Activated naive CD8-positive, alpha-beta T cell treated with anti-CD3 and anti-CD28 coated beads, Interleukin-2, amount 10 ng/mL, durations not matched to agents 7 days and 5 days (primary cell): ENCODE measurements at places on chromosomes 6 and 20.

DNA sequence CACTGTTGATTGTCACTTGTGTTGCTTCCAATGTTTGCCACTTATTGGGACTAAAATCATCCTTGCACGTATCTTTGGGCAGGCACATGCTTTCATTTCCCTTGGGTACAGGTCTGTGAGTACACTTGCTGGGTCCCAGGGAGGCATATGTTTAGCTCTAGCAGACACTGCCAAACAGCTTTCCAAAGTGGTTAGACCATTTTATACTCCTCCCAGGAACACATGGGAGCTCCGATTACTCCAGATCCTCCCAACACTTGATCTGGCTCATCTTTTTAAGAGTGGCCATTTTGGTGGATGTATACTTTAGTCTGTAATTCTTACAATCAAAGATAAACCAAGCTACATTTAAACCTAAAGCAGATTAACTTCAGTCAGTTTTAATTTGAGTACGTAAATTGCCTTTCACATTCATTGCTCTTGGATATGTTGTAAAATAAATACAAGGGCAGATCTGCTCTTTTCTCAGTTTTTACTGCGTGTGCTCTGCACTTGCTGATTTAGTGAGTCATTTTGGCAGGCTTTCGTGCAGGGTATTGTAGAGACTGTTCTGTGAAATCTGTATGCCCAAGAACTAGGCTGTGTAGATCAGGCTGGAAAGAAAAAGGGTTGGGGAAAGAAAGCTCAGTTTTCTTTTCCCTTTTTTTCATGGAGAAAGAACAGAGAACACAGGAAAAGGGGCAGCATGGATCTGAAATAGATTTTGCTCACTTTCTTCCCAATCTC, 19.5 kb downstream of the SLC22A1 start:
- DNase-seq = no peak

DNA sequence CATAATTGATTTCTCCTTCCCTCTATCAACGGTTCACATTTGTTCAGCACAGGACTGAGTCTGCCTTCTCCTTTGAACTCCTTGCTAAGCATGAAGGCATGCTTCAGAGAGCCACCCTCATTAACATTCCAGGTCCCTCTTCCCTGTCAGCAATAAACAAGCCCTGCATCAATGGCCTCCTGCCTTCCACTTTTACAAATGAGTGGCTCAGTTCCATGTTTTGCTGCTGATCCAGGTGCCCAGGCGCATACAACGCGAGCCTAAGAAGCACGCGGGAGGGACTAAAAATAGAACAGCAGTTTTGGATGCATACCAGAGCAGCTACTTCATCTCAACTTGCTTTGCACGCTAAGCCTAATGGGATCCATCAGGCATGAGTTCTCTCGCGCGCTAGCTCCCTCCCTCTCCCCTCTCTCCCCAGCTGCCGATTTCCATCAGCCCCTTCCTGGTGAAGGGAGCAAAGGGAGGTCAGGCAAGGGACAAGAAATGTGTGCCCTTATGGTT, 53.4 kb downstream of the TRAF3IP2 start:
- no peak for DNase-seq

GRCh38 chr6:143940011-143940597, 68.0 kb downstream of the PLAGL1 start:
- DNase-seq = peak; percentile 38

GRCh38 chr6:129645106-129645829, 64.7 kb downstream of the ARHGAP18 start:
- no peak for DNase-seq

GRCh38 chr6:36769183-36769675, 70.0 kb downstream of the CPNE5 start:
- DNase-seq = no peak

GRCh38 chr6:105791583-105792318, 294.4 kb upstream of the PRDM1 start:
- no peak for DNase-seq

GRCh38 chr20:45392733-45393132, 14.6 kb upstream of the TP53TG5 start:
- DNase-seq = no peak

- DNase-seq = no peak
Measured at GRCh38 chr20:63689046-63690002, 7.1 kb upstream of the TNFRSF6B start.

DNA sequence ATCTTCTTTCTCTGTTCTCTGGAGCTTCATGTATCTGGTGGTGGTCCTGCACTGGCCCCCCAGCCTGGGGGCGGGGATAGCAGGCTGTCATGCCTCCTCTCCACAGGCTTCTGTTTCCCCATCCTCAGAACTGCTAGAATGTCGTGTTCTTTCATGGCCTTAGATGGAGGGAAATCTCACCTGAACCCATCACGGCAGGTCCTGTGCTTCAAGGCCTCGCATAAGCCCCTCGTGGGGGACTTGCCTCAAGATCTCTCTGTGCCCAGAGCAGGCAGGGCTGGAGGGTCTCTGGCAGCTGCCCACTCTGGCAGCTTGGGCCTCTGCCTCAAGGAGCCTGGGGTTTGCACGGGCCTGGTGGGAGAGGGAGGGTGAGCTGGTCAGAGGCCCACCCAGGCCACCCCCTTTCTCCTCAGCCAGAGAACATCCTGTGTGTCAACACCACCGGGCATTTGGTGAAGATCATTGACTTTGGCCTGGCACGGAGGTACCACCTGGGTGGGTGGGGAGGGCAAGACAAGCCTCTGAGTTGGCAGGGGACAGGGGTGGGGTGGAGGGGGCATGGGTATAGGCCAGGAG, 11.3 kb downstream of the MYLK2 start:
- no peak for DNase-seq

GRCh38 chr6:24694198-24694597, 24.8 kb downstream of the C6orf62 start:
- no peak for DNase-seq

DNA sequence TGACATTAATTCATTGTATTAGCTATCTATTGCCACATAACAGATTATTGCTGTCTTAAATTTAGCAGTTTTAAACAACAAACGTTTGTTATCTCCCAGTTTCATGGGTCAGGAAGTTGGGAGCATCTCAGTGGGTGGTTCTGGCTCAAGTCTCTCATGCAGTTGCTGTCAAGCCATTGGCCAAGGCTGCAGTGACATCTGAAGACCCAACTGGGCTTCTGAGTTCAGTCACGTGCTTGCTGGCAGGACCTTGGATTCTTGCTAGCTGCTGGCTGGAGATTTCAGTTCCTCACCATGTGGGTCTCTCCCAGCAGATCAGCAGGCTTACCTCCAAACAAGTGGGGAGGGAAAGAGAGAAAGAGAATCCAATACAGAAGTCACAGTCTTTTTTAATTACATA, 152.6 kb upstream of the EXOC2 start:
- no peak for DNase-seq

- no peak for DNase-seq
Measured at GRCh38 chr6:160036790-160037206, 67.9 kb downstream of the IGF2R start.

DNA sequence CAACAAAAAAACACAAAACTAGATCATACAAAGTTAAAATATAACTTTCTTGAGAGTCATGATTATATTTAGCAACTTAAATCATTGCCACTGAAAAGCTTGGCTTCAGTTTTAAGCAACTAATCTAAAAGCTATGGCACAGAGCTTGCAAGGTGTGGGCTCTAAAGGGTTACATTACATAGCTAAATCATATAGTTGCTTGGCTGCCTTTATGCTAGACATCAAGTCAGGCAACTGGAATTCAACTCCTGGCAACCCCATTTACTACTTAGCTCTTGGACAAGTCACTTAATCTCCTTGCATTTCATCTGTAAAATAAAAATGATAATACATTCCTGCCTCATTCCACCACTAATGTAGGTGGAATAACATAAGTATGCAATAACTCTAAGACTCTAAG, 40.9 kb upstream of the GCM1 start:
- DNase-seq = no peak

DNA sequence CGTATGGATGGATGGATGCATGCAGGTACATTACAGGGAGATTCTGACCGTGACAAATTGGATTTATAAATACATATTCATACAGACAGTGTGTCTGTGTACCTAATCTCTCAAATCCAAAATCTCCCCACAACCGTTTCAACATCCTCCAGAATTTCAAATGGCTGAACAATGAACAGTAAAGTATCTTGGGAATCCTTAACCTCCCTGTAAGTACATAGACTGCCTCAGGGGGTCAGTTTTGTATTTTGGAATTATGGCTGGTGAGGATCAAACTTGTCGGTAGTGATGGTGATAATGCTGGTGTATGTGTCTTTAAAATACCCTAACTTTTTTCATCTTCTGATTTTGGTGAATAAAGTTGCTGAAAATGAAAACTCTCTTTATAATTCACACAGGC, 246.2 kb downstream of the FOXC1 start:
- no peak for DNase-seq

DNA sequence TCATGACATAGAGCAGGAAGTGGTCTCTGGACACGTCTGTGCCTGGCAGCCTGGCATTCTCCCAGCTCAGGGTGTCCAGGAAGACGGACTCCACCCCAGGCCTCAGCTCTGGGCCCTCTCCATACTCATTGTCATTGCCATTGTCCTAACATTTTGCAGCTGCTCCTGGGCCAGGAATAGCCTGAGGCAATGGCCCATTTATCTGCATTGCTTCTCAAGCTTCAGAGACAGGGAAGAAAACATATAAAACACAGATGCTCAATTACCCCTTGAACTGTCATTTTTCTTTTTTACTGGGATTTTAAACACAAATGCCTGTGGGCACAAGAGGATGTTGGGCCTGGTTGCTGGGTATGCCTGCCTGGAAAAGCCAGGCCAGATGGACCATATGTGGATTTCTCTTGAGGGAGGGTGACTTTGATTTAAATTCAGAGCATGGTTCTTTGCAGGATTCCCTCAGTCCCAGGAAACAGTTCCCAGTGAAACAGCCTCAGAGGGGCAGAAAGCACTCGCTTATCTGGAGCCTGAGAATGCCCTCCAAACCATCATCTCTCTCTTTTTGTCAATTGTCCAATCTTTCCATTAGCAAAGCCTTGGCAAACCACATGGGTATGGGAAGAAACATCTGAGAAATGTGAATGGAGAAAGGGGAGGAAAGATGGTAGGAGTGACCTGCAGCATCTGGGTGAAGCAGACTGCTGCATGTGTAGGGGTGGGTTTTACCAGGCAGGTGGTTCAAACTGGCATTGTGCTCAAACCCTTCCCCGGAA, 17.9 kb downstream of the LAMP5 start:
- no peak for DNase-seq

DNA sequence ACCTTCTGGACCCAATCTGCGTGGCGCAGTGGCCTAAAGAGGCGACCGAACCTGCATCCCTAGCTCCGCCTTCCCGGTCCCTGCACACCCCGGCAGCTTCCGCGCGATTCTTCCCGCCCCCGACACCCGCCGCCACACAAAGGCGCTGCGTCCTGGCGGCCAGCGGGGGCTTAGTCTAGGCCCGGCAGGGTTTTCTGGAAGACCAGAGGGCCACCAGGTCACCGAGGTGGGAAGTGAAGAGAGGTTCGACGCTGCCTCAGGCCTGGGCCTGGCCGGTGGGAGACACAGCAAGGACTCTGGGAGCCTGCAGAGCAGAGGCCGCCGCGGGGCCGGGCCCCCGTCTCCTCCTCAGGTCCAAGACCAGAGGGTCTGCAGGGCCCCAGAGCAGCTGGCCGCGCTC, 154.9 kb downstream of the OR2B2 start:
- peak; percentile 71 for DNase-seq

GRCh38 chr6:36314221-36315014, 22.3 kb downstream of the BNIP5 start:
- no peak for DNase-seq

DNA sequence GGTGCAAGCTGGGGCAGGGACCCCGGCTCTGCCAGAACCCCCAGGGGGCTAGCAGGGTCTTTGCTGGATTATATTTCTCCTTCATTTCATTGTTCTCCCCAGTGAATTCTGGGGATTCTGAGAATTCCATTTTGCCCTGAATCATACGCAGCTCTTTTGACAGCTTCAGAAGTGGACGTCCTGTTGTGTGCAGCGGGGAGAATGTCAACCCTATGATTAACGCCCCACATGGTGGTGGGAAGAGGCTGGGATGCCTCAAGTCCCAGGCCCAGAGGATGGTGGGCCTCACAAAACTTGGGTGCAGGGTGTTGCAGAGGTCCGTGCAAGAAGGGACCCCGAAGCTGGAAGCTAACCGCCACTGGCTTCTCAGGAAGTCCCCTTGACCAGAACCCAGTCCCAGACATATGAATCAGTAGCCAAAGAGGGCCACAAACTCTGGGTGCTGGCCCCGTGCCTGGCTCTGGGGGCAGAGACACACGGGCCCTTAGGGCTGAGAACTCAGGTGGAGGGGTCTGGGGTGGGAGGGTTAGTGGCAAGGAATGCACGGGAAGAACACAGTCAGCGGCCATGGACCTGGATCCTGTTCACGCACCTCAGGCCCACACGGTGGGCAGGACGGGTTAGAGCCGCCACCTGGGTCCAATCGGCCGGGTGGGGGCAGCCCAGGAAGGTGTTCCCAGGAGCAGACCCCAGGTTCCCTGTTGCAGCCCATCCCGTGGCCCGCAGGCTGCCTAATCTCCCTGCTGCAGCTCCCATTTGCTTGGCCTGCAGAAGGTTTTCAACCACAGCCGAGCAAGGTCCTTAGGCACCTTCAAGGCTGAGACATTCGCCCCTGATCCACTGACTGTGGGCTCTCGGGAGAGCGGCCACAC, 51.2 kb downstream of the YTHDF1 start:
- no peak for DNase-seq

DNA sequence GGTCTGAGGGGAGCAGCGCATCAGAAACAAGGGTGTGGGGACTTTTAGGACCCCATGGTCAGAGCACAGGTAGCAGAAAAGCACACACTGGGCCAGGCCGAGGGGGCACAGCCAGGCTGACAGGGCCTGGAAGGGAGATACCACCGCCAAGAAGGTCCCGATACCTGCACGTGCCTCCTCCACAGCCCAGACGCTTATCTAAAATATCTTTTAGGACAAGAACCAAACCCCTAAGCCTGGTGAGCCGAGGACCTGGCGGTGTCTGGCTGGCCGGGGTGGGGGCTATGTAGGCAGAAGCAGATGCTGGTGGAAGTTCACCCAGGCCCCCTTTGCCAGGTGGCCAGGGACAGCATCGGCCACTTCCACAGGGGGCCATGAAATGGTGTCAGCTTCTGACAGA, 89.3 kb downstream of the CDC5L start:
- DNase-seq = no peak

DNA sequence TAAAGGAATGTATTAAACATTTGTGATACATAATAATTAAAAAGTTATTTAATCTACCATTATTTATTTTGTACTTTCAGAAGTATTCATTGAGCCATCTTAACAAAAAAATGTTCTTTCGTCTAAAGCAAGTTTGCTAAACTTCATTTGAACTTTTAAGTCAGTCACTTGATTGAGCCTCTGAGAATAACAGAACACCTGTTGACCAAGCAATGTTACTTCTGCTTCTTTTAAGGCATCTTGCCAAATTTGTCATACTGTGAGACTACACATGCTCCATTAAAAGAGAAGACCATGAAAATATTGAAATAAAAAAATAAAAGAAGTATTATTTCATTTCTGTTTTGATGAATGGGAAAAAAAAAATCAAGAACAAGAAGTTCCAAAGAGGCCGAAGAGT, 141.8 kb upstream of the BMP5 start:
- DNase-seq = no peak

DNA sequence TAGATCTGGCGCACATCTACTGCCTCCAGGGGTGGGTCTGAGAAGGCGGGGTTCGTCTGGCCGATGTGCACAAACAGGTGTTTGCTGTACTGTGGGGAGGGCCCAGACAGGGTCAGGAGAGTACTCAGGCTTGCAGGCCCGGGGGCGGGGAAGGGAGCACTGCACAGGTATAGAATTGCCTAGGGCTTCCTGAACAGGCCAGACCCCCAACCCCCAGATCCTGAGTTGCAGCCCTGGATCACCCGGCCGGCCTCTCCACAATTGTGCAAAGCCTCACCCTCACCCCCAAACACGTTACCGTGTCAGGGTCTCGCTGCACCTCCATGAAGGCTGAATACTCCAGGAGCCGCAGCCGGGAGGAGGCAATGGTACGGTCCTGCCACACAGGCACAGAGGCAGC, 7.8 kb downstream of the RPL10A start:
- DNase-seq = no peak
